Caudate nucleus (tissue), 63 donors: ENCODE measurements at places on chromosomes 1 and 21.

DNA sequence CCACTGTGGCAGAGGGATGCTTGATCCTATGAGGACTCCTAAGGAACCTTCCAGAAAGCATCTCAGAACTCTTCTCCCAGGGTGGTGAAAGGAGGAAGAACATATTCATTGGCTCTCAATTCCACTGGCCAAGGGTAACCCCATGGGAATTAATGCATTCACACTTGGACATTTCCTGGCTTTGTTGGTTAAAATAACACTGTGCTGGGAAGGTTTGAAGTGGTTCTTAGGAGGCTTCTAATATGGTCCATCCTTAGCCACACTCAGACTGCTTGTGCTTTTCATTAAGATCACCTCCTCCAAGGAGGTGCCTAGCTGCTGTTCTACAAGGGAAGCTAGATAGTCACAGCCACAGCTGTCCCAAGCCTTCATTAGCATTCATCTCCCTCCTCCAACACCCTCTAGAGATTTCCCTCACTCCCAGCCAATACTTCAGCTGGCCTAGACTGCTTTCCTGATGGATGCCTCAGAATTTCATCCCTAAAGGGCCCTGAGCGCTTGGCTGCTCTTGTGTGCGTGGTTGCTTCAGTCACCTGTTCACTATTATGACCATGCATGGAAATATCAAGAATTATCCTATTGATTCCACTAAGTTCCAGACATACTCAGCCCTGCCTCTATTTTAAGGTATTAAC, 544.4 kb downstream of the PLPP3 start:
- no peak for DNase-seq

DNA sequence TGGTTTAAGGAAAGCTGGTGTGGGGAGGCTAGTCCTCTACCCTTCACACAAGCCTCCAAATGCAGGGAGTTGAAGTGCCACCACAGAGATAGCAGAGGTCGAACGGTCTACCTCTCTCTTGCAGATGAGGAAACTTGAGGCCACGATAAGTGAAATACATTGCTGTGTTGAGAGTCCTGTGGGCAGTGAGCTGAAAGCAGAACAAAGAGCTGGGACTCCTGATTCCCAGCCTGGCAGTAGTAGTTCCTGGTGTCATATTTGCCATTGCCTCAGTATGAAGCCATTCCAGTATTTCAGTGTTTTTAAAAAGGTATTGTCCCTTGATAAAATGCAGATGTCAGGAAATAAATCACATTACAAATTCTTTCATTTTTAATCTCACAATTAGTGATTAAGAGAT, 28.6 kb downstream of the AK4 start:
- no peak for DNase-seq

GRCh38 chr1:54229281-54229891, 29.4 kb downstream of the MRPL37 start:
- no peak for DNase-seq

- no peak for DNase-seq
Observed at GRCh38 chr1:80846966-80847365, 953.8 kb upstream of the ADGRL2 start.

- DNase-seq: no peak
Observed at GRCh38 chr1:30749691-30750583, 7.6 kb downstream of the LAPTM5 start.
